ENCODE measurements at places on chromosomes 12 and 14.

DNA sequence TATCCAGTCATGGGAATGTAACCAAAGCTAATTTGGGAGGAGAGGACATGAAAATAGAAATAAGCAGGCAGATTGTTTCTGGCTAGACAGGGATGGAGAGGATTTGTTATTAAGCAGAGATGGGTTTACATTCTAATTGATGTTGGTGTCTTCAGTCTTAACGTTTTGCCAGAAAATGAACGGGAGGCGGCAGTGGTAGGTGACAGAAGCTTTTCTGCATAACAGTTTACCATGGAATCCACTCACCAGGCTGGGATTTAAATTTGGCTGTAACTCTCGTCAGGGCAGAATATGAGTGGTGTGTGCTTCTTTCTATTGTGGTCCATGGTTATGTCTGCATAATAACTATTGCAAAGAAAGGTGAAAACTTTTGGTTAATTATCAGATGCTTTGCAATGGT lies 50.2 kb upstream of the OTX2 start:
- DNase-seq, result no peak

GRCh38 chr12:13945641-13946040 lies 35.8 kb downstream of the GRIN2B start:
- DNase-seq, result no peak

DNA sequence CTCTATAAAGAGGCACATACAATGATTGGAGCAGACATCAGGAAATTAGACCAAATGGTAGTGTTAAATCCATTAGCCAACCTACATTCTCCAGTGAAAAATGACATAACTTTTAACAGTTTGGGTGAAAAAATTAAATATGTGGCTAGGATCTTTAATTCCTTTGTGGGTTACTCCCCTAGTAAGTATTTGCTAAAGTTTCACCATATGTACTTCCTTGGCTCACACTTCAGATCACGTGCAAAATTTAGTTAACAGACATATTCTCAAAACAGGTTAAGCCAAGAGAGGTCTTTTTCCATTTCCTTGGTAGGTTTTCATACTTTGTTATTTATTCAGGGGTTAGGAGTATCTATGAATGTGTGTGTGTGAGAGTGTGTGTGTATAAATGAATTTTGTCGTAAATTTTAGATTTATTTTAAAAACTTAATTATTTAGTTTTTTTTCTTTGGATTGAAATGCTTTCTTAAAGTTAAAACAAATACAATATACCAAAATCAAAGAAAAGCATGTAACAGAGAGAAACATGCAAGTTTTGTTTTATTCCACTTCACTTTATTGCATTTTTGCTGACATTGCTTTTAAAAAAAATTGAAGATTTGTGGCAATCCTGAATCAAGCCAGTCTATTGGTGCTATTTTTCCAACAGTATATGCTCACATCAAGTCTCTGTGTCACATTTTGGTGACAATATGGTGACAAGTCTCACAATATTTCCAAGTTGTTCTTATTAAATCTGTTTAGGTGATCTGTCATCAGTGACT lies 258.7 kb downstream of the FLRT2 start:
- no peak for DNase-seq

GRCh38 chr12:31324845-31325523 lies 966 bp downstream of the SINHCAF start:
- DNase-seq, result peak; percentile 47

- DNase-seq, result peak; percentile 48
Measured at GRCh38 chr12:132143336-132144071, 615 bp downstream of the DDX51 start.

DNA sequence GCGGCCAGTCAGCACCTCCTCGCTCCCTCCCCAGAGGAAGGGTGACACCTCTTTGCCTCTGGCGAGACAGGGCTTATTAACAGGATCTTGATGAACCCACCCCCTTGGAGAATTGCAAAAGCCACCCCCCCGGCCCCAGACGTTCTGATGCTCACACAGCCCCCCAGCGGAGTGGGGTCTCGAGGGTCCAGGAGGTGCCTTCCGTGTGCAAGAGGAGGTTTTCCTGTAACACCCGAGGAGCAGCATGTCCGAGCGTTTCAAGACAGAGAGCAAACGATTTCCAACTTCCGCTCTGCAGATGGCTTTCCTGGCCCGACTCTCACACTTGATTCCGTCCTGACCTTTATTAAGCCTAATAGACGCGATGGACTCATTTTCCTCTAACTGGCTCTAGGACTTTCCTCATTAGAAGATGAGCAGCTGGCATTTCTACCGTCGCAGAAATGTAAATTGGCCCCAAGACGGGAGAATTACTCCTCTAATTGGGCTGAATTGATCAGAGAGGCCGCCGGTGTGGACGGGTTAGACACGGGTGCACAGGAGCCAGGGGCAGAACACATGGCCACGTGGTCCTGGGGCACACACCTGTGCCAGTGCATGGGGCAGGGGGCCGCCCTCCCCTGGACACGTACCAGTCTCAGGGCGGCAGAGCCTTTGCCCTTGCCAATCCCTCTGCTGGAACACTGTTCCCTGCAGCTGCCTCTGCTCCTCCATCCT lies 84.4 kb downstream of the NOC4L start:
- no peak for DNase-seq

DNA sequence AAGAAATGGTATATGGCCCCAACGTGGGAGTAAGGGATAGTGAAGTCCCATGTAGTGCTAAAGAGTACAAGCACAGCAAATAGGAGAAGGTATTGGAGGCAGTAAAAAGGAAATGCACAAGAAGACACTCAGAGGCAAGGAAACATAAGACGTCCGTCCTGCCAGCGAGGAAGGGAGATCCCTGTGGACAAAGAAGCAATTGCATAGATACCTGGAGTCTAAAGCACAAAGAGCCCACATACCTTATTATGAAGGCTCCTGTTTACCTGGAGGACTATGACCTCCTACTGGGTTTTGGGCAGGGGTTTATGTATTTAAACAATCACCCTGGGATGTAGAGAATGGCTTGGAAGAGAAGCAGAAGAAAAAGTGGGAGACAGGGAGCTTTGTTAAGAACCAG lies 341.2 kb upstream of the DCN start:
- no peak for DNase-seq

DNA sequence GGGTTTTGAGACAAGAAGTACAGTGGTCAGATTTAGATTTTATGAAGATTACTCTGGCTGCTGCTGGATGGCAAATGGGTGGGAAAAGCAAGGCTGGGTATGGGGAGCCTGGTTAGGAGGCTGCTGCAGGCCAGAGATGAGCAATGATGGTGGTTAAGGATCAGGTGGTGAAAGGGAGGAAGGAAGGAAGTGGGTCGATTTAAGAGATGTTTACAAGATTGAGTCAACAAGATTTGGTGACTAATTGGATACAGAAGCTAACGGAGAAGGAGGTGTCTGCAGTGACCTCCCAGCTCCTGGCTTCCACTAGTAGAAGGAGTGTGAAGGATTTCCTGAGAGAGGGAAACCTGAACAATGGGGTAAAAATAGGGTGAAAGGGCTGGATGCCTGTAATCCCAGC lies 18.7 kb downstream of the NOS1 start:
- no peak for DNase-seq

GRCh38 chr12:76535170-76535569 lies 24.4 kb downstream of the OSBPL8 start:
- no peak for DNase-seq

DNA sequence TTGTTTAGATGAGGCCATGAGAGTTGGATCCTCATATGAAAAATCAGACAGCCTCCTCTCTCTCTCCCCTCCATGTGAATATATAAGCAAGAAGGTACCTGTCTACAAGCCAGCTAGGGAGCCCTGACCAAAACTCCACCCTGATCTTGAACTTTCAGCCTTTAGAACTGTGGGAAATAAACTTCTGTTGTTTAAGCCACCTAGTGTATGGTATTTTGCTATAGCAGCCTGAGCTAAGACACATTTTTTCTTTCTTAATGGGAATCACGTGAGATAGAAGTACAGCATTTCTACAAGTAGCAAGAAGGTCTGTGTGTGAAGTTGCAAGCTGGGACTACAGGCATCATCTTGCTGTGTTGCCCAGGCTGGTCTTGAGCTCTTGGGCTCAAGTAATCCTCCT lies 16.3 kb upstream of the ABHD12B start:
- no peak for DNase-seq

DNA sequence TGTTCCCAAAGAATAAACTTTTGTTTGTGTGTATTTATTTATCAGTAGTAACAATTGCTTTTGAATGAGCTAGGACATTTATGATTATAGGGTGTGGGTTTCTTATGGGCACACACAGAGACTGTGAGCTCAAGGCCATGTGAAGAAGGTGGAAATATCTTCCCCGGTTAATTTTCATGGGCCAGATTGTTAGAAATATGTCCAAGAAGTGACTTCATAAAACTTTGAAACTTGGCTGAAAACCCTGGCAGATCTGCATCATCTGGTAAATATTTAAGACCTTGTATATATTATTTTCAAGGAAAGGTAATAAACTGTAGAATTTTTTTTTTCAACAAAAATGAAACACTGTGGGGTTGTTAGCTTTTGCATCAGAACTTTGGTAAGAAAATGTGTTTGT lies 53.5 kb upstream of the RNU6-8 start:
- no peak for DNase-seq

GRCh38 chr12:119673634-119674033 lies 5.7 kb downstream of the PRKAB1 start:
- no peak for DNase-seq

- DNase-seq, result no peak
Measured at GRCh38 chr12:53856132-53856531, 82.5 kb upstream of the HOXC13 start.

DNA sequence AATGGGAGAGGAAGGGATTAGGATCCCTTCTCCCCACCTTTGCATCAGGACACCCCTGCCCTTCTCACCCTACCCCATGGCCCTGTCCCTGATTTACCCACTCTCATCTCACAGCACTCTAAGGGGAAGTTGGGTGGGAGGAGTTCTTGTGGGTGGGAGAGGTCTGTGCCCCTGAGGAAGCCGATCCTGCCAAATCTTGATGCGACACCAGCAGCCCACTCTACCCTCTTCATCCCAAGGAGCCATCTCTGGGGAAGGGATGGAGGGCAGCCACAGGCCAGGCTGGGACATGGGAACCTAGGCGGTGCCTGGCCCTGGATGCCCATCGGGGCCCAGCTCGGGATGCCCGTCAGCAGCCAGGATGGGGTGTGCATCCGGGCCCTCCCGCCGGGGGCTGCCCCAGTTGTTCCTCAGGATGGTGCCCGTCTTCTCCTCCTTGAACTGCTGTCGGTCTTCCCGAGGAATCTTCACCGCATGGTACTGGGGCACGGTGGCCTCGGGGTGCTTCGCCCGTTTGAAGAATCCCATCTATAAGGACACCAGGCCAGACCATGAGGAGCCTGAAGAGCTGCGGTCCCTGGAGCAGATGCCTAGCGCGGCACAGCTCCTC lies 22.8 kb downstream of the ITGA7 start:
- no peak for DNase-seq

DNA sequence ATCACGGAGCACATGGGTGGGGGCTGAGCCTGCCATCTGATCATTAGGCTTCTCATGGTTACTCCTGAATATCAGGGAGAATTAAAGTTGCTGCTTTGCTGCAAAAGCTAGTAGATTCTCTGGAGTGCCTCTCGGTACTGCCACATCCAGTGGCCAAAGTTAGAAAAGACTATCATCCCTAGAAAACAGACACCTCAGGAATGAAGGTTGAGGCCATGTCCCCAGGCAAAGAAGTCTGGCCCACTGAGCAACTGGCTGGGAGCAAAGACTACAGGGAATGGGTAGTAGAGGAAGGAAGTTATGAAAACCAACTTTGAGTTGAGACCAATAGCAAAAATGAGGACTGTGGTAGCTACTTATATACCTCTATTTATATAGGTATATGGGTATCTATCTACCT lies 258.7 kb downstream of the EFCAB11 start:
- DNase-seq, result no peak

GRCh38 chr14:65137648-65138307 lies 35.5 kb upstream of the MAX start:
- DNase-seq, result no peak
